ENCODE measurements at places on chromosomes 1 and 21.

GRCh38 chr1:9730096-9730901, 78.8 kb downstream of the PIK3CD start:
- no peak for DNase-seq

DNA sequence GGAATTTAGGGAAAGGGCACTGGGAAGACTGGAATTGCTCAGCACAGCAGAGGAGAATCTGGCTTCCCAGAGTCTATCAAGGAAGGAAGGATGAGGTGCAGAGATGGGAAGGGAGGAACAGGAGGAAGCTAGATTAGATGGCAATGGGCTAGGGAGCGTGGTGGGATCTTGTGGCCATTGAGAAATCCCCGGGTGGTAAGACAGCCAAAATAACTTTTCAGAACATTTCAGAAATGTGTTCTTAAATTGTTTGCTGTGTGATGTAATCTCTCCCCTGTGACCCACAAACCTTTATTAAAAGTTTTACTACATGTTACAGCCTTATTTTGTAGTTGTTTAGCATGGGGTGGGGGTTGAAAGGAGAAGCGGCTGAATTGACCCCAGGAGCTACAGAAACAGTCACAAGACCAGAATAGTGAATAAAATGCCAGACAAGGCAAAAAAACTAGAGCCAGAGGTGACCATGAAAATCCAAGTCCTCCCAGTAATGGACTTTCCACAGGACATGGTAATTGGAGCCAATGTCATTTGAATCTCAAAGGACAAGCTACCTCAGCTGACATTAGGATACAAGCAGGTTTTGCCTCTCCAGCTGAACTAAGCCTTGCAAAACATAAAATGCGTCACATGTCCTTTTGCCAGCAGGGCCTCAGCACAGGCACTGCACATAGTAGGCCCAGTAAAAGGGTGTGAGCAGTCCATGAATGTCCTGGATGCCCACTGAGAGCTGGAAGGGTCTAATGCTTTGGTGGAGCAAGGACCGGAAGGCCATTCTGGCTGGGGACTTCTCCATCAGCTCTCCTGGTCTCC, 980 bp upstream of the AHCYL1 start:
- DNase-seq = no peak

GRCh38 chr1:171984262-171984661, 143.0 kb downstream of the DNM3 start:
- no peak for DNase-seq

- no peak for DNase-seq
Measured at GRCh38 chr1:232899268-232899667, 51.1 kb upstream of the NTPCR start.

- no peak for DNase-seq
Measured at GRCh38 chr1:220876511-220877376, 2.5 kb upstream of the HLX start.

DNA sequence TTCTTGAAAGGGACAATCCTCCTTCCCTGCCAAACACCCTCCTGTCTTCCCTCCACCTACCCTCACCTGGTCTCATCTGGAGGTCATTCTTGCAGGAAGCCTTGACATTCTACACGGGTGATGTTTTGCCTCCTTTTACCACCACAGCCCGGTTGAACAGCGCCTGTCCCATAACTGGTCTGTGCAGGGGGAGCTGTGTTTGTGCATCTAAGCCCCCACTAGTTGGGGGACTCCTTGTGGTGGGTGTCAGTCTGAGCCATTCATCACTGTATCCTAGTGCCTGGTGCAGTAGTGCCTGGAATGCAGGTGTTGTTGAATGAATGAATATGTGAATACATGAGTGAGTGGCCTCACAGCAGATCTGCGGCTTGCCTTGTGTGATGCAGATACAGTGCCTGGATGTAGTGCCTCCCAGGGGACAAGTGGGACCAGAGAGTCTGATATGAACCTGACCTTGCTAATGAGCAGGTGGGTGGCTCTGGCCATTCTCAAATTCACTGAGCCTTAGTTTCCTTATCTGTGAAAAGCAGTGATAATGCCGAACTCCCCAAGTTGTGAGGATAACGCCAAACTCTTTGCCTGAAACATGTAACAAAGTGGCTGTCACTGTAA, 79.8 kb downstream of the OMA1 start:
- DNase-seq = no peak

DNA sequence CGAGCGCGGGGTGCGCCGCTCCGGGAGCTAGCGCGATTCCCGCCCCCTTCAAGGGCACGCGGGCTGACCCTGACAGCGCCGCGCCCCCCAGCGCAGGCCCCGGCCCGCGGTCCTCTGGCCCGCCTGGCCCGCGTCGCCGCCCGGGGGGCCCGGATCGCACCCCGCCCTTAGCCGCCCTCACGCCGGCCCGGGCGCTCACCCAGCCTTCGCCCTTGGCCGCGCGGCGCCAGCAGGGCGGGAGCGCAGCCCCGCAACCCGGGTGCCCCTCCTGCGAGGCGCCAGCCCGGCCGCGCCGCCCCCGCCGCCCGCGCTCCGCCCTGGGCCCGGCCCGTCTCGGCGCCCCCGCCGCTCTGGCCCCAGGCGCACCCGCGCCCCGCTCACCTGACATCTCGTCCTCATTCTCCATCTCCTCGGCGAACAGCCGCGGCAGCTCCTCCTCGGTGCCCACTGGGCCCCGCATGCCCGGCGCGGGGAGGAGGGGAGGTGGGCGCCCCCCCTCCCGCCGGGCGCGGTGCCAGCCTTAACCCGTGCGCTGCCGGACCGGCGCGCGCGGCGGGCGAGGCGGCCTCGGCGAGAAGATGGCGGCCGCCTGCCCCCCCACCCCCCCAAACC, 451 bp downstream of the CHD5 start:
- DNase-seq = no peak

- no peak for DNase-seq
Measured at GRCh38 chr1:234936612-234937389, 191.8 kb downstream of the TOMM20 start.

- DNase-seq = no peak
Measured at GRCh38 chr1:187646536-187647107, 817.9 kb downstream of the PLA2G4A start.

DNA sequence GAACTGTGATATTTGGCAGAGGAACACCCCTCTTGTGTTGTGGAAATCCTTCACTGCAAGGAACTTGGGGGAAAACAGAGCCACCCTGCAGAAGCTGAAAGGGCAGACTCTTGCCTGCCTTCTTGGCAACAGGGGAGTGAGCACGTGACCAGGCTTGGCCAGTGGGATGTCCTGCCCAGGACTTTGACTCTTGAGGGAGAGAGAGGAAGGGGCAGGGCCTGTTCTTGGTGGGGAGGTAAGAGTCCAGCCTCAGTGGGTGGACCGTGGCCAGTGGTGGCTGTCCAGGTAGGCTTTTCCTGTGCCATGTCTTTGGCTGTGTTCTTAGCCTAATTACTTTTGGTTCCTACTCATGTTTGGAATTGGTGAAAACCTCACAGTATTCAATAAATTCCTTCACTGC, 8.6 kb upstream of the AK2 start:
- DNase-seq = no peak

- DNase-seq = no peak
Measured at GRCh38 chr1:54378874-54379554, 27.2 kb downstream of the SSBP3 start.

DNA sequence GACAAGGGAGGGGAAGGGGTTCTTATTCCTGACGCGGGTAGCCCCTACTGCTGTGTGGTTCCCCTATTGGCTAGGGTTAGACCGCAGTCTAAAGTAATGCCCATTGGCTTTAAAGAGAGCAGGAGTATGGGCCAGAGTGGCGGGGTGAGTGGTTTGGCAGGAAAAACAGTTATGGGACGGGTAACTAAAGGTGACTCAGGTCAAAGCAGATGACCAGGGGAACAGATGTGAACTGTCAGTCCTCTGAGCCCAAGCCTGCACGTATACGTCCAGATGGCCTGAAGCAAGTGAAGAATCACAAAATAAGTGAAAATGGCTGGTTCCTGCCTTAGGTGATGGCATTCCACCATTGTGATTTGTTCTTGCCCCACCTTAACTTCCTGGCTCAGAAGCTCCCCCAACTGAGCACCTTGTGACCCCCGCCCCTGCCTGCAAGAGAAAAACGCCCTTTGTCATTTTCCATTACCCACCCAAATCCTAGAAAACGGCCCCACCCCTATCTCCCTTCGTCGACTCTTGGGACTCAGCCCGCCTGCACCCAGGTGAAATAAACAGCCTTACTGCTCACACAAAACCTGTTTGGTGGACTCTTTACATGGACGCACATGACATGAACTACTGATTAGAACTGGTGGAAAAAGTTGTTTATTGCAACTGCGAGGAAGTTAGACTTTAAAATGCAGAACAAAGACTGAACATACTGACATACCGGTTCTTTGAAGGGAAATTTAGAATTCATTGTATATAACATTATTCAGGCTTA, 758 bp upstream of the ATAD3B start:
- no peak for DNase-seq

DNA sequence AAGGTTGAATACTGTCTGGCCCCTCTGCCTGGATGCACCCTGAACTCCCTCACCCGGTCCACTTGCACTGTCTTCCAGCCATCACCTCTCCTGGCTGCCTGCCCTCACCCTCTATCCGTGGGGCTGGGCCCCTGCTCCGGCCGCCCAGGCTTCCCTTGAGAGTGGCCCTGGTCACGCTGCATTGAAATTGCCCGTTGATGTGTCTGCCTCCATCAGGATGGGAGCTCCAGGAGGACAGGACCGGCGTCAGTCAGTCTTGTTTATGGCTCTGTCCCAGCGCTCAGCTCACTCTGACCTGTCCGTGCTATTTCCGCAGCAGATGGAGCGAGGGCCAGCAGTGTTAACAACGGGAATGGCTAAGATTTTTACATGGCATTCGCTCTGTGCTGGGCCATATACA, 34.9 kb downstream of the FOXO6 start:
- no peak for DNase-seq

DNA sequence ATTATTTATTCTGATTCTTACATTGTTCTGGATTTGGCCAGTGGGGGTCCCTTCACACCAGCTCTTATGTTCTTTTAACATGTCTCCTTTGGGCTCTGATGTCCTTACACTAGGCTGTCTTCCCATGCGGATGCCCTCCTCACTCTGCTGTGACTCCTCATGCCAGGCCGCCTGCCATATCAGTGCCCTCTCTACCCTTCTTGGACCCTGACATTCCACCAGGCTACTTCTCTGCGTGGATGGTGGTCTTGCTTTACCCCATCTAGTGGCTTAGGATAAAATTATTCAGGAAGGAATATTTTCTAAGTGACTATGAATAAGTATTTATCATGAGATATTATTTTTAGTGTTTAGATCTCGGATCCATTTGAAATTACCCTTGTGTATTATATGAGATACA, 21.2 kb downstream of the ATF6 start:
- no peak for DNase-seq

- DNase-seq = no peak
Measured at GRCh38 chr21:35503671-35504070, 454.6 kb upstream of the RUNX1 start.

DNA sequence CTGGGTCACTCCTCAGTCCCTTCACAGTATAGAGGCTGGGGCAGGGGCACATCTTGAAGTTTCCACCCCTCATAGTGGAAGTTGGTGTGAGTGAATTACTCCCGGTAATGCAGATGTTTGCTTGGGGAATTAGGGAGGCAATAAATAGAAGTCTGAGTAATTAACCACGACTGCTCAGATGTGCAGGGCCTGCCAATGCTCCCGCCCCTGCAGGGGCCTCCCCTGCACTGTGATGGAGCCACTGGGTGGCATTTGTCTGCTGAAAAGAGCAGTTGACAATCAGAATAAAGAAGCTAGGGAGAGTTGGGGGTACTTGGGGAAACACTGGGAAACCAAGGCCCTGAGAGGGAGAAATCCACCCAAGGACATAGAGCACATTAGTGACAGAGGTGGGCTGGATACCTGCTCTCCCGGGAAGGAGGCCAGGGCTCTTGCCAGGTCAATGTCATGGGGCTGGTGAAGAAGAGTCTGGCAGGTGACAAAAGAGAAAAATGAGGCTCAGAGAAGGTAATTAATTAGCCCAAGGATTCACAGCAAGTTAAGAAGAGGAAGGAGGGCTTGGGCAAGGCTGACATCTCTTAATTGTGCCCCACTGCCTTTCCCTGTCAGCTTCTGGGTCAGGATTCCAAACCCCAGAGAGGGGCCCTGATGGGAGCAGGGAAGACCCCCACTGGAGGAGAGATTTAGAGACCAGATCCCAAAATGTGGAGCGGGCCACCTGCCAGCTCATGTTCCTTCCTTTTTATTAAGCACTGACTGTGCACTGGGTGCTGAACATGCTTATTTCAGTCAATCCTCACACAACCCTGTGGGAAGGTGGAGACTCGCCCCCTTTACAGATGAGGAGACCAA, 436.2 kb downstream of the MATN1 start:
- peak; percentile 41 for DNase-seq

GRCh38 chr1:113205980-113206766, 133.2 kb downstream of the LRIG2 start:
- no peak for DNase-seq

GRCh38 chr21:41761934-41762635, 4.8 kb downstream of the RIPK4 start:
- no peak for DNase-seq

DNA sequence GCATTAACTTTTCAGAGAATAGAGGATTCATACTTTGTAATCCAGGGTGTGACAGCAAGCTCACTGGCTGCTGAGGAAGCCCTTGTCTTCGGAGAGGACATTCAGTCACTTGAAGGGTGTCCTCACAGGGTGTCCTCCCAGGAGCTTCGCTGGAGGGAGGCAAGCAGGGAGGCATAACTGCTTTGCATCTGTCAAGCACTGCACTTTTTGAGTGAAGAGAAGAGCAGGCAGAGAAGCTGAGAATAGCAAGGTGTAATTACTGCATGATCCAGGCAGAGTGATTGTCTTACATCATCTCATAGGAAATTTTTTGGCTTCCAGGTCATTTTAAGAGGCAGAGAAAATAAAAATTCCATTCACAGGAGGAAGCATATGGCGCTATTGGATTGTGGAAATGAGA, 232.5 kb upstream of the ZP4 start:
- DNase-seq = no peak

GRCh38 chr1:43293896-43294760, 6.7 kb upstream of the TIE1 start:
- DNase-seq = no peak

DNA sequence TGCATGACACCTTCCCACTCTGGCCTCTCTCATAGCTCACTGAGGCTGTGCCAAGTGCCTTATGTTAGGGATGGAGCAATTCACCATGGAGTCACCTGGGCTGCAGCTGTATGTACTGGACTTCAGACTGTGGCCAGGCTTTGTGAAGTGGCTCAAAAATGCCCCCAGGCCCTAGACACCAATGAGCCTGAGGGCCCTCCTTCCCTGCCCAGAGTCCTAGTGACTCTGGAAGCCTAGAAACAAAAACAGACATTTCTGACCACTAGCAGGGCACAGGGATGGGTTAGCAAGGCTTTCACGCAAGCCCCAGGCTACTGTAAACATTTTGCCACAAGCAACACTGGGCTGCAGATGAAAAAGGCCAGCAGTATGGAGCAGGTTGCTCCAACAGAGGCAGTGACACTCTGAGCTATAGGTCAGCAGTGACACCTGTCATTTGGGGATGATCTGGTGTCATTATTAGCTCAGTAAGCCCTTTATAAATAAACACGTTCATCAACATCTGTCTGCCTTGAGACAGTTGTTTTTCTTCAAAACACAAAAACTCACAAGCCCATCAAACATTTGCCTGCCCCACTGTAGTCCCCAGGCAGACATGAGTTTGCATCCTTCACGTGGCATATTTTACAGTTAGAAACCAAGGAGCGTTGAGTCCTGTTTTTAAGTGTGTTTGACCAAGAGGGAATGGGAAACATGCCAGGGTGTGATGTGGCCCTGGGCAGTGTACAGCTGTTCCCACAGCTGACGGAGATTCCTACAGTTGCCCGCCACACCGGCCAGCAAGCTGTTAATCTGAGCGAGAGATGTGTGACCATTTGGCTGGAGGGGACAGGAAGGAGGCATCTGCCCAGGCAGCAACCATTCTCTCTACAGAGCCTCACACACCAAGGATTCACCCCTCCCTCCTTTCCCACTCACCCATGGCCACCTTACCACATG, 66.8 kb downstream of the KCNN3 start:
- no peak for DNase-seq
